Stimulated activated naive CD8-positive, alpha-beta T cell treated with anti-CD3 and anti-CD28 coated beads, Interleukin-15, amount 100 ng/mL, for 72 hours (primary cell): ENCODE measurements at places on chromosomes 1 and 21.
A peak's percentile ranks its signal among the peaks of the same experiment; 100 is the strongest.

- no peak for DNase-seq
These were observed 4.9 kb upstream of the LRRC3 start for GRCh38 chr21:44450402-44450801.

DNA sequence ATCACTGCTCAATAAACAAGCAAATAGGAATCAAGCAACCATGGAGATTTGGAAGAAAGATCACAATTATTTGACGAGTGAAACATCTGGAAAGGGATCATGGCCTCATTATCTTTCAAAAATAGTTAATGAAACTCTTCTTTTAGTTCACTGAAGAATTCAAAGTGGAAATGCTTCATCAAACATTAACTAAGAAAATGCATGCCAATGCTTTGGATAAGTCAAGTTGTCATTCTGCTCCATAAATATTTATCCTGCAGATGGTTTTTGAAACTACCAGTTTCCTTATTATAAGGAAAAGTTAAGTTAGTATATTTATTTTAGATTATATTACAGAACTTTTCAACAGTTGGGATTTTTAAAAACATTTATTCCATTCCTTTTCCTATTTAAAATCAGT, 206.5 kb upstream of the ADGRL2 start:
- DNase-seq: no peak

- DNase-seq: no peak
These were observed 7.0 kb downstream of the EXTL1 start for GRCh38 chr1:26028490-26028980.

DNA sequence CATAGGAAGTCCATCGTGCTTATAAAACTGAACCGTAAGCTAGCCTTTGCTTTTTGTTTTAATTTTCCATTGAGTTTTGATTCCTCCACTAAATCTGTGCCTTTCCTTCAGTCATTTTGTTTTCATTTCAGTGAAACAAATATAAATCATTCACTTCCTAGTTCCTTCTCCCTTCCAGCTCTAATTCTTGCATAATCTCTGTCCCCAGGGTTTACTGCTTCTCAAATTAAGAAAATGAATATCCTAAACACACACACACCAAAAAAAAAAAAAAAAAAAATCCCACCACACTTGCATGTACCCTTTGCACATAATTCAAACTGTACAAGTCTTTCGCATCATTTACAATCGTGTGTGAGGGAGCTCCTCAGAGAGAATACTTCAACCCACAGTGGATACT, 6.8 kb downstream of the KCNH1 start:
- DNase-seq: no peak

DNA sequence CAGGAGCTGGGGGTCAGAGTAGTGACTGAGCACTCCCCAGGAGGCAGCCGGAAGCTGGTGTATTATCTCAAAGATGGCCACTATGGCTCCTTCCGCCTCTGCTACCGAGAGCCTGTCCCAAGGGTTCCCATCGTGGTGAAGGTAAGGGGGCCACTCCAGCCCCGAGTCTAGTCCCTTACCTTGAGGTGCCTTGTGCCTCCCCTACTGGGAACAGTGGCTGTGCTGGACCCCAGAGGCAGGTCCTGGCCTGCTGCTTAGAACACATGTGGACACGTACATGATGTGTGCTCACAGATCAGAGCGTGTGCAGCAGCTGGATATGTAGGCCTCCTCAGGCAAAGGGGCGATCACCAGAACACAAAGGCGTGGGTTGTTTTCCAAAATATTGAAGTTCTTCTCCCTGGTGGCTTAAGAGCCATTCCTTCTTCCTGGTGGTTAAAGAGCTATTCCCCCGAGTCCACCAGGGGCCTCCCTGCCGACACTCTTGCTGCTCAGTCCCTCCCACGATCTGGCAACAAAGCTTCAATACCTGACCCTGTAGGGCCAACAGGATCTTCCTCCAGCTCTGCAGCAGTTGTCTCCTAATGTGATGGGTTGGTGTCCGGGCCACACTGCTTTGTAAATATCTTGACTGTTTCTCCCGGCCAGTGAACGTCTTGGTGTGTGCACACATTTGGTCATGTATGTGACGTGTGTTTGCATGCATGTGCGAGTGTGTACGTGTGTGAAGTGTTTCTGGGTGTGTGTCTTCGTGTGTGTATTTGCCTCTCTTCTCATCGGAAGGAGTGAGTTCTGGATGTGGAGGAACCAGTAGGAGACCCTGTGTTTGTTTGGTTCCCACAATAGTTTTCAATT, 68.4 kb upstream of the TINAGL1 start:
- DNase-seq: no peak

GRCh38 chr1:209305221-209305954, 278.1 kb upstream of the CAMK1G start:
- no peak for DNase-seq

- no peak for DNase-seq
These were observed 206.9 kb upstream of the FMN2 start for GRCh38 chr1:239884796-239885195.

- no peak for DNase-seq
These were observed 18.4 kb upstream of the COL6A1 start for GRCh38 chr21:45963232-45963570.

GRCh38 chr1:241716915-241717656, 65.0 kb downstream of the WDR64 start:
- DNase-seq: peak; percentile 14

- no peak for DNase-seq
These were observed 73.3 kb upstream of the SLC44A3 start for GRCh38 chr1:94746635-94747525.

- DNase-seq: no peak
These were observed 1.3 kb upstream of the DUSP23 start for GRCh38 chr1:159779403-159779851.

DNA sequence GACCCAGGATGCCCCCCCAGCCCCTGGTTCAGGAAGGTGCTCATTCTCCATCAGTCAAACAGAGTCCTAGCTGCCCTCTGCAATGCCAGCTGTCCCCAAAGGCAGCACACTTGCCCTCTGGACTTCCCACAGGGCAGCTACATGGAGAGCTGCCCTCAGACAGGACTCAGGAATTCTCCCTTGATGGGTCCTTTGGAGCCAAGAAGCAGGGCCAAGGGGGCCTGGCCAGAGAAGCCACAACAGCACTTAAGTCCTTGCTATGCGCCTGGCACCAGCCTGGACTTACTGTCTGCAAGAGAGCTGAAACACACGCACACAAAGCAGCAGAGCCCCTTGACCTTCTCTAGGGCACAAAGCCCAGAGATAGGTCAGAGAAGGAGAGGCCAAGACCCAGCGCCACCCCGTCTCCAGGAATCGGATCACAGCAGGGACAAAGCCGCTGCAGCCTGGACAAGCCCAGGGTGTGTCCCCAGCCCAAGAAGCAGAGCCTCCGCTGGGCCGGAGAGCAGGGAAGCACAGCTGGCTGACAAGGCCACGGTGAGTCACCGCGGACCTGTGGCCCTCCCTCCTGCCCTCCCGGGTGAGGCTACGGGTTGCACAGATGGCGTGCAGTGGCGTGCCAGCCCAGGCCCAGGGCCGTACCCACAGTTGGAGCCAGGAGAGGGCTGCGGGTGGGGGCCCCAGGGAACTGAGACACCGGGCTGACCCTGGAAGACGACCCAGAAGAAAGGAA, 1.7 kb downstream of the WNT9A start:
- peak; percentile 7 for DNase-seq

- no peak for DNase-seq
These were observed 479.0 kb downstream of the PTBP2 start for GRCh38 chr1:97200595-97200994.

GRCh38 chr1:167554028-167554779, 642 bp upstream of the CREG1 start:
- DNase-seq: no peak

DNA sequence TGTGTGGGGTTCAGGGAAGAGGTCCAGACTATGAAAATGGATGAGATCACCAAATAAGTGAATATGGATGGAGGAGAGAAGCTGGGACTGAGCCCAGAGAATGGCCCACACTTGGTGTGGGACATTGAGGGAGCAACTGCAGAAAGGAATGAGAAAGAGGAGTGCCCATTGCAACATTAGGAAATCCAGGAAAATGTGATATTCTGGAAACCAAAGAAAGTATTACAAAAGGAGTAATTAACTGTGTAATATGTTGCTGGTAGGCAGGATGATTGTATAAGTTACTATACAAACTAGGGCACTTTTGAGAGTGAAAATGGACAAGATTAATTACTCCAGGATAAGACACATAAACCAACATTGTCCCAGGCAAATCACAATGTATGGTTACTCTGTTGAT, 59.8 kb upstream of the ARTN start:
- DNase-seq: no peak

DNA sequence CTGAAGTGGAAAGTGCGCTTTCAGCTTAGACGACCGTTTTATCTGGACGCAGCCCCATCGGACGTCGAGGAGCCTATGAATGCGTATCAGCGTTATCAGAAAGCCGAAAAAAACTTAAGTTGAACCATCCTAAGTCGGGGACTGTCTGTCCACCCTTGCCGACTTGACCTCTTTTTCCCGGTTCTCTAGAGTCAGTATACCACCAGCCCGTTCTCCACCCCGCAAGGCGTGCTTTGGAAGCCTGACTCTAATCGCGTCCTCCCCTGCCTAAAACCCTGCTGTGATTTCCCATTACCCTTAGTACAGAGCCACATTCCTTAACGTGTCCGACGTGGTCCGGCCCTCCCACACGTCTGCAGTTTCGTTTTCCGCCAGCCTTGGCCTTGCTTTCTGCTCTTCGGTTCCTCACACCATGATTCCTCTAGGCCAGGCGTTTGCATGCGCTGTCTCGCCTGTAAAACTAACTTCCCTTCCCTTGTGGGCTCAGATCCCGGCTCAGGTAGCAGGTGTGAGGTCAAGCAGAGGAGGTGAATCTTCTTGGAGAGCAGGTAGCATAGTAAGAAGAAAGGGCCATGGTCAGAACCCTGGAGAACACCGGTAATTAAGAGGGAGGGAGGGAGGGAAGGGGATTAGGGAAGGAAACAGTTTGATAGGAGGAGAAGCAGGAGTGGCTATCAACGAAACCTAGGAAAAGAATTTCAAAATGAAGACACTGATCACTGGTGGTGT, 865 bp downstream of the ADPRS start:
- DNase-seq: no peak

DNA sequence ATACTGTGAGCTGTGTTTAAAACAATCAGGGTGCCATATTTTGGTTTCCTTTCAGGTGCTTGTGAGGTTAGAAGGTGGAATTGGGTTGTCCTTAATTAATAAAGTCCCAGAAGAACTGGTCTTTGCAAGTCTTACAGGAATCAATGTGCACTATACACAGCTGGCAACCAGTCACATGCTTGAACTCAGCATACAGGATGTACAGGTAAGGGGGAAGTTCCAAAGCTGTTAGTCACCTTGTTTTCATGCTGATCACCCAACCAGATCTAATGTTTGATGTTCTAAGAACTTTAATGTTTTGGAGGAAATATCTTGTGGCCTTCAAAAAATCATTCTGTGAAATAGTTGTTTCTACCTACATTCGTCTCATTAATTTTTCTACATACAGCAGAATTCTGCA, 156.3 kb downstream of the VPS13D start:
- no peak for DNase-seq

- DNase-seq: no peak
These were observed 61.5 kb upstream of the JAK1 start for GRCh38 chr1:65027666-65028358.

DNA sequence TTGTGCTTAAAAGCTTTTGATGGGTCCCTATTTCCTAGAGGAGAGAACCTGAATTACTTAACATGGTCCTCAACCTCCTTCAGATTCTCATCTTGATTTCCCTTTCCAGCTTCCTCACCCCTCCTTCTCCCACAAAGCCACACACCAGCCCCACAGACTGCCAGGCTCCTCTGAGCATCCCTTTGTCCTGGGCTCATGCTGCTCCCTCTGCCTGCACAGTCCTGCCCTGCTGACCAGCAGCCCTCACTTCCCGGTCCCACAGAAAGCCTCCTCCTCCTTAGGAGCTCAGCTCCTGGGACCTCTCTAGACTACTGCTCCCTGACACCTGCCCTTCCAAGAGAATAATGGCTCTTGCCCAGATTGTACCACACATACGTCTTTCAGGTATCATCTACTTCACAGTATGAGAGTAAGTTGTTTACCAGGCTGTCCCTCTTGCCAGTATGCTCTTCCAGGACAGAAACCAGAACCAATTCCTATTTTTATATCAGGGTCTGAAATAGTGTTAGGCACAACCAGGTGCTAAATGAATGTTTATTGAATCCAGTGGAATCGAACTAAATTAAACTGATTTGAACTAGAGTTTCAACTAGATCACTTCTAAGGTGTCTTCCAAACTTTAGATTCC, 373.4 kb downstream of the LMX1A start:
- no peak for DNase-seq

DNA sequence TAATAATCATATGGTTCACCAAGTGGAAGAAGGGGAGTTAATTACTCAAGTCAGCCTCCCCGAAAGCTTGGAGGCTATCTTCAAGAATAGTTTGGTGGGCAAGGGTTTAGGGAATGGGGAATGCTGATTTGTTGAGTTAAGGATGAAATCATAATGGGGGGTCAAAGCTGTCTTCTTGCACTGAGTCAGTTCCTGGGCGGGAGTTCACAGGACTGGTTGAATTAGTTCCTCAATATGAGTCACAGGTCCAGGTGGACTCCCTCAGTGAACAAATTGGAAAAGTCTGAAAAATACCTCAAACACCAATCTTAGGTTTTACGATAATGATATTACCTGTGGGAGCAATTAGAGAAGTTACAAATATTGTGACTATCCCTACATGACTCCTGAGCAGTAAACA, 115.2 kb upstream of the COA6 start:
- DNase-seq: no peak

- peak; percentile 45 for DNase-seq
These were observed 1.1 kb downstream of the LUZP1 start for GRCh38 chr1:23167353-23168078.

- no peak for DNase-seq
These were observed 73.9 kb upstream of the RGL1 start for GRCh38 chr1:183730886-183731573.

DNA sequence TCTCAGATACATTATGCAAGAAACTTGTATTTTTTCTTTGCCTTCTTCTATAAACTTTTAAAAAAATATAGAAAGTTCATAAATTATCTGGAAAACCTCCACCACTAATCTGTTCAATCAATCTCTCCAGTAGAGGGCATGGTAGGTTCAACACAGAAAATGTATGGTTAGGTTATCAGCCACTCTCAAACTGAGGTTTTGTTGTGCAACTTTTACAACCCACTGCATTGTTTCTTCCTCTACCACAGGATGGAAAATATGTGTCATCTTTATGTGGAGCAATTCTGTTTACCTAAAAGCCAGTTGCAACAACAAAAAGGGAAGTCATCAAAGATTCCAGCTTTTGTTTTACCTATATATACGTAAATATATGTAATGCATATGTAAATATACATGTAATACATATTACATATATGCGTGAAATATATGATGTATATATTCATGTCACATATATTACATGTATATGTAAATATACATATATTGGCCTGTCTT, 3.0 kb upstream of the RGS2 start:
- peak; percentile 23 for DNase-seq

GRCh38 chr1:115669002-115669673, 27.4 kb downstream of the VANGL1 start:
- no peak for DNase-seq

- no peak for DNase-seq
These were observed 192.3 kb downstream of the SLC45A1 start for GRCh38 chr1:8510041-8510823.

- DNase-seq: no peak
These were observed 111.3 kb downstream of the TGFB2 start for GRCh38 chr1:218456444-218456843.

GRCh38 chr1:39076127-39076798, 50.1 kb downstream of the NDUFS5 start:
- DNase-seq: no peak

GRCh38 chr21:33024201-33025103, 1.3 kb upstream of the OLIG2 start:
- DNase-seq: no peak
